ENCODE measurements at places on chromosomes 16 and 17.
A peak's percentile ranks its signal among the peaks of the same experiment; 100 is the strongest.

- DNase-seq = no peak
Measured at GRCh38 chr17:4590981-4591453, 6.7 kb downstream of the SMTNL2 start.

- no peak for DNase-seq
Measured at GRCh38 chr17:42618442-42619150, 9.1 kb downstream of the TUBG1 start.

DNA sequence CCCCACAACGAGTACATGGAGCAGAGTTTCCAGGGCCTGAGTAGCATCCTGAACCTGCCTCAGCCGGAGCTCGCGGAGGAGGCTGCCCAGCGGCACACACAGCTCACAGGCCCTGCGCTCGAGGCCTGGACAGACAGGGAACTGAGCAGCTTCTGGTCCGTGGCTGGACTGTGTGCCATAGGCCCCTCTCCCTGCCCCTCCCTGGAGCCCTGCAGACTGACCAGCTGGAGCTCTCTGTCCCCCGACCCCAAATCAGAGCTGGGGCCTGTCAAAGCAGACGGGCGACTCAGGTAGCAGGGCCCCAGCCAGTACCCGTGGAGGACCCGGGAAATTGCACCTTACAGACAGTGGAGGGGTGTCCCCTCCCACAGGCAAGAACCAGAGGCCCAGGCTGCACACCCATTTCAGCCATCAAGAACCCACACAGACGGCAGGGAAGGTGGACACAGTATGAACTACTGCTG is 13.0 kb downstream of the MRPL27 start:
- DNase-seq = no peak

DNA sequence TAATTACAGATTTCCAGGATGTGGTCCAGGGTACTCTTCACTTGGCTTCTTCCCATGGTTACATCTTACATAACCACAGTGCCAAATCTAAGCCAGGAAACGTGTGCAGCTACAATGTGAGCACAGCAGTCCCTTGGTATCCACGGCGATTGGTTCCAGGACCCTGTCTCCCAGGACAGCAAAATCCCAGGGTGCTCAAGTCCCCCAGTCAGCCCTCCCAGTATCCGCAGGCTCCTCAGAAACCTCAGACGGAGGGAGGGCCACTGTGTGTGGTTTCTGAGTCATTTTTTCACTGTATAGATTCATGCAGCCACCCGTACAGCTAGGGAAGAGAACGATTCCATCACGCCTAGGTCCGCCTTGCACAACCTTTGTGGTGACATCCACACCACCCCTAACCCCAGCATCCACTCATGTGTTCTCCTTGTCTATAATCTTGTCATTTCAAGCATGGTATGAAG is 11.1 kb upstream of the ATP2C2 start:
- no peak for DNase-seq

GRCh38 chr17:61551255-61551742 is 39.7 kb downstream of the NACA2 start:
- peak; percentile 9 for DNase-seq

- DNase-seq = no peak
Measured at GRCh38 chr16:80500961-80501525, 39.8 kb upstream of the DYNLRB2 start.

DNA sequence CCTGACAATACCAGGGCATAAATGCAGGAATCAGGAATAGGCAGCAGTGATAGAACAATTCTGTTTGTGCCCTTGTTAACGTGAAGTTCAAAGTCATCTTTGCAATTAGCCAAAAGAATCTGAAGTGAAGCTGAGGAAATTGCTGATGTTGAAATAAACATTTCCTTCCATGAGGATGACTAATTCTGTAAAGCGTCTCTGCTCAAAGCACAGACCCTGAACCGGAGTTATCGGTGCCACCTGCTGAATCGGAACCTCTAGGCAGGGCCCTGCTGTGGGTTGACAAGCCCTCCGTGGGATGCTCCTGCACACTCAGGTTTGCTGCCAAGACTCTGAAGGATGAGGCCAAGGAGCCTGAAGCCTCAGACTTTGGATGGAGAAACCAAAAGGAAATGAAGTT is 37.0 kb upstream of the CDH1 start:
- DNase-seq = no peak

GRCh38 chr17:50283246-50283645 is 9.0 kb downstream of the TMEM92 start:
- DNase-seq = no peak

DNA sequence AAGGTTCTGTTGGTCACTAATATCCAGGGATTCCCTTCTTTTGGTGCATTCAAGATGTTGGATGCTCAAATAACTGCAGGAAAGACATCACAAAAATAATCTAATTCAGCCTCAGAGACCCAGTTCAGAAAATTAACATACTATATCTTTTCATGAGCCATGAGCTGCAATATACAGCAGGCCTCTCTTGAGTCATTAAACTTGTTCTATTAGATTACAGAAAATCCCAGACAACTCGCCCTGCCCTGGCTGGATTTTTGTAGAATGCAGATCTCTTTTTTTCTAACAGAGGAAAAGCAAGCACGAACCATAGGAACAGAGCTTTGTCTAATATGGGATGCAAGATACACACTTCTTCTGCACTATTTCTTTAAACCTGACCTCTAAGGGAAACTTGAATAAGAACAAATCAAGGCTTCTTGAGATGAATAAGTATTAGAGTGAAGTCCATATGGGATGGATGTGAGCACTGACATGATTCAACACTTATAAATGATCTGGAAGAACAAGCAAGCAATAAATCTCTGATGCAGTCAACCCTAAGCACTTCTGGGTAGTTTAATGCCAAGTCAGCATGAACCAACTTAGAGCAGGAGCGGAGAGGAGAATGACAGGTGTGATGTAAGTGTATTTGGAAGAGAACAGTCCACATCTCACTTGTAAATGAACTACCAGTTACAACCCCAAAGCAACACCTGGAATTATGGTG is 70.7 kb upstream of the GNAO1 start:
- DNase-seq = no peak

GRCh38 chr16:85146922-85147651 is 34.8 kb upstream of the CIBAR2 start:
- no peak for DNase-seq

GRCh38 chr16:68535331-68535730 is 3.8 kb upstream of the ZFP90 start:
- no peak for DNase-seq

DNA sequence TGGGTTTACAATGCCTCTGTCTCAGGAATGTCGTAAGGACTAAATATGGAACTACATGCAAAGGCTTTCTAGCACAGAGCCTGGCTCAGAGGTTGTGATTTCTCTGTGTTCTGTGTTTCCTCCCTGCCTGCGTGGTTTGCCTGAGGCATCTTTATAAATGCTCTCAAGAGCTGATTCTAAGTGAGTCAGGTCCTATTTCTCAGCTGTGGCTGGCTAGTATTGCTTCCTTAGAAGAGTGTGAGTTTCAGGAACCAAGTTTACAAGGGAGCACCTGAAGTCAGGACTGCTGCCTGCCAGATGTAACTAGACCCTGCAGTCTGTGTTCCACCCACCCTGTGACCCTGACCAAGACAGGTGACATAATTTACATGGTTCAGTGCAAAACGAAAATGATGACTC is 8.0 kb upstream of the CCL1 start:
- DNase-seq = no peak

DNA sequence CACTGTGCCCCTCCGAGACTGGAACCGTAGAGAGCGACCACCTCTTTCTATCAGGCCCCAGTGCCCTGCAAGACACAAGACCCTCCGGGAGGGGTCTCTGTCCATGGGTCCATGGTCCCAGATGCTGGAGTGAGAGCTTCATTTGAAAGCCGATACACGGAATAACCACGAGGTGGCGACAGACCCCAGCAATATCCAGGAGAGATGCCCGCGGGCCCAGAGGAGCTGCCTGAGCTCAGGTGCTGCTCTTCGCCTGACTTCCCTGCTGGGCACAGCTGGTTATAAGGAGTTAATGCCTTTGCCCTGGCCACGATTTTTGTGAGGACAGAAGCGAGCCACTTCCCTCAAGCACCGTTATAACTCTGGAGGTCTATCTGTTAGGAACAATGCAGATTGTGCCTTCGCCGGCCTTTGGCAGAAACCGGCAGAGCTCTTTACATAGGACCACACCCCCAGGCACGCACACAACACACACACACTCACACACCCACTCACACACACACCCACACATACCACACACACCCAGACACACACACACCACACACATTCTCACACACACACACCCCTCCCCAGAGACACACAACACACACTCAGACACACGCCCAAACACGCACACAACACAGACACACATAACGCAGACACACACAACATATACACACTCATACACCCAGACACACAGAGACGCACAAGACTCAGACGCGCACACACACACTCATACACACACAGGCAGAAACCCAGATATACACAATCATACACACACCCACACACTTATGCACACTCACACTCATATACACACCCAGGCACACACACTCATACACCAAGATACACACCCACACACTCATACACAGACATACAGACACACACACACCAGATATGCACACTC is 436.4 kb downstream of the SOX9 start:
- DNase-seq = no peak

Measured in HS-27A (cell line).